ENCODE measurements at places on chromosomes 16 and 17.

DNA sequence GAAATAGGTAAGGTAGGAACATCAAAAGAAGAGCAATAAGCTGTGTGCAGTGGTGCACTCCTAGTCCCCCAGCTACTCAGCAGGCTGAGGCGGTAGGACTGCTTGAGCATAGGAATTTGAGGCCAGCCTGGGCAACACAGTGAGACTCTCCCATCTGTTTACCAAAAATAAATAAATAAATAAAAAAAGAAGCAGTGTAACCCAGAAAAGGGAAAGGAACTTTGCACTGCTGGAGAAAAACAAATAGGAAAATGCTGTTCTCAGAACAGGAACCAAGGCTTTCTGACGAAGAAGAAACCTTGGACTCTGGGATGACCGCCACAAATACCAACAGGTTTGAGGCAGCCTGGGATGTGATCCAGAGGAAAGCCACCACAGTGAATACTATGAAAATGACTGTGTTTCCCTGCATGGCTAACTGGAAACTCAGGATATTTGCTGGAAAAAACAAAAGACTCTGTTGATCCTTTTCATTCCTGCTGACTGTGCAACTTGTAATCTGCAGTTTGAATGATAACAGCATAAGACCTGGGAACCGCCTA, 41.2 kb downstream of the TTC19 start:
- DNase-seq, result no peak

DNA sequence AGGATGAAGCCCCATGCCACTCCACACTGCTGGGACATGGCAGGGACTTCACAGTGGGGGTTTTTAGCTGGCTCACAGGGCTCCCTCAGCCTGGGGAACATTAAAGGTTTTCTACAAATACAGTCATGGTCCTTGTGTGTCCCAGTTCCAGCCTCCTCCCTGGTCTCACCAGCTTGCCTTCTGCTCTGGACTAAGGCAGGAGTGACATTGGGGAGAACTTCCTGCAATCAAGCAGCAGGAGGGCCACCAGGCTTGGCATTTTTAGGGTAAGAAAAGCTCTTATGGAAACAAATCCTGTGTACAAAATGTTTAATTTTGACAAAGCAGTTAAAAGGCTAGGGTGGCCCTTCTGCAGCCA, 1.9 kb downstream of the PARD6A start:
- DNase-seq, result no peak

DNA sequence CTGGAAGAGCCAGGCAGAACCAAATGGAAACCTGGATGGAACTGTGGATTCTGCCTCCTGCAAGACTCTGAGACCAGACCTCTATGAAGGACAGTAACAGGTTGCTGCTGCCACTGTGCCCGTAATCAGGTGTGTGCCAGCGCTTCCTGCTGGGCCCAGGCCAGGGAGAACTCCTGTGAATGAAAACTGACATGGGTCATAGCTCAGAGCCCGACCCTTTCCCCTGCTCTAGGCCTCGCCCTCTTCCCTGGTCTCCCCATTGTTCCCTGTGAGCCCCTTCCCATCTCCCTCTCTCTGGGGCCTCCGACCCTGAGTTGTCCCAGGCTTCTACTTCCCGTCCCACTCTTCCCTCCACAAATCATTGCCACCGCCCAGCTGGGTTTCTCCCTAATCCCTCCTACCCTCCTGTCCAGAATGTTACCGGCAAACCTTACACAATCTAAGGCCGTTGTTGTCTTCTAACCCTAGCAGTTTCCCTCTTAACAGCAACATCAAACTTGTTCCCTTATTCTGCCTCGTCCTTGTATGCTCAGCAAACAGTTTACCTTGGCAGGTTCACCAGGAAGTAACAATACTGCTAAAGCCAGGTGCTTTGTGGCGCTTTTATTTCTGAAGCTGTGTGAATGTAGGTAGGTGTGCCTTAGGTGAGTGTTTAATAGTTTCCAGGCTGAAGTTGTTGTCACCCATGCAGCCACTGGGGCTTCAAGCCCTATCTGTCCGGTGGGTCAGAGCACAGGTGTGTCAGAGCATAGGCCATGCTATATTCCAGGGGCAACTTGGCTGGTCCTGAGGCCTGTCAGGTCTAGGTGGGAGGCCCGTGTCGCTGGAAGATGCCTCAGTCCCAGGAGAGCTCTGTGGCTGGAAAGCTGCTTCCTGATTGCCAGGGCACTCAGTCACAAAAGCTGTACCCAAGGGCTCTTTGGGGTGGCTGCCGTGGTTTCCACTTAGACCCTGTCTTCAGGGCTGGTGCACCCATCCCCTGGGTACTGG, 32.0 kb downstream of the SMPD3 start:
- no peak for DNase-seq

DNA sequence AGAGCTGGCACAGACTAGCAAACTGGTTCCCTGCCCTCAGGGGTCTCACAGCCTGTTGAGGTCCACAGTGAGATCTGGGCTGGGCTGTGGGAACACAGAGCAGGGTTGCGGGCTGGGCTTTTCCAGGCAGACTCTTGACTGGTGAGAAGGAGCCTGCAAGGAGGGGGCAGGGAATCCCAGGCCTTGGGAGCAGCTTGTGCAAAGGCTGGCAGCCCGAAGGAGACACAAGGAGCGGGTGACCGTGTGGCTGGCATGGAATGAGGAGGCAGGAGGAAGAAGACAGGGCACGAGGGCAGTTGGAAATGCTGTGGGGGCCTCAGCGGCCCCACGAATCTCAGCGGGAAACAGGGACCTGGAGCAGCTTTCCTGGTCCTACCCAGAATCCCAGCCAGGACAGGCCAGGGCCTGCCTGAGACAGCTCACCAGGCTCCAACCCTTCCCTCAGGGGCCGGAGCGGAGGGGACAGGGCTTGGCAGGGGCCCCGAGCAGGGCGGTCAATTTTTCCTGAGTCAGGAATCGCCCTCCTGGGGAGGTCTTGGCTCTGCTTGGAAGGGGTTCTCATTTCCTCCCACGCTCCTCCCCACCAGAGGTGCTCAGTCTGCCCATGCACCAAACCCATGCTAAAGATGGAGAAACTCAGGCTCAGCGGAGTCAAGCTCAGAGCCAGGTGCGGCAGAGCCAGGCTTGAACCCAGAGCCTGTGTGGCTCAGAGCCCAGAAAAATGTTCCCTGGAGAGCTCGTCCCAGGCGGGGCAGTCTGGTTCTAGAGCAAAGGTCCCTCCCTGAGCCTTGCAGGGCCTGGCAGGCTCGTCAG, 9.2 kb upstream of the SNN start:
- DNase-seq, result no peak

DNA sequence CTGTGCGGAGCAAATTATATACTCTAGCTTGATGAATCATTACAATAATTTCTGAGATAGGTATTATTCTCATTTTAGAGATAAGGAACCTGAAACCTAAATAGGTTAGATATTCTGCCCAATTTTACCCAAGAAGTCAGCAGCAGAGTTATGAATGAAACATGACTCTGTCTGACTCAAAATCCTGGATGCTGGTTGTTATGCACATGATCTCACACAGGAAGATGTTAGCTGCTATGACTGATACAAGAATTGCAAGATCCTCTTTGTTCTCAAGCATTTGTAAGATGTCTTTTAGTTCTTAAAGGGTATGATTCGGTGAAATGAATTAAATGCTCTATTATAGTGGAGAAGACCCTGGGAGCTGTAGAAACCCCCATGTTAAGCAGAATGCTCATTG, 447.8 kb downstream of the KIF2B start:
- no peak for DNase-seq

DNA sequence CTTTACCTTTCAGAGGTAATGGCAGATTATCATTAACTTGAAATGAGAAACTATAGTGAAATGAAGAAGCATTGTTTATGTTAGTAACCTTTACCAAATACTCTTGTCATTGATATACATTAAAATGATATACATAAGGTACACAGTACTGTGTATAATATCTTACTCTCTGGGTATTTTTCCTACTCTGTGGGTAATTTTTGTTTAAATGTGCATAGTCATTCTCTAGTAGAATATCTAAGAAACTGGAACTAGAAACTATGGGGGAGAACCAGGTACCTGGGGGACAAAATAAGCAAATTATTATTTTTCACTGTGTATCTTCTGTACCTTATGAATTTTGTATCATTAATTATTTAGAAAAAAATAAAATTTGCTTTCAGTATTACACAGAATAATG, 20.6 kb upstream of the PHAF1 start:
- DNase-seq, result no peak

- no peak for DNase-seq
These were observed 6.4 kb downstream of the PFAS start for GRCh38 chr17:8255499-8255898.

DNA sequence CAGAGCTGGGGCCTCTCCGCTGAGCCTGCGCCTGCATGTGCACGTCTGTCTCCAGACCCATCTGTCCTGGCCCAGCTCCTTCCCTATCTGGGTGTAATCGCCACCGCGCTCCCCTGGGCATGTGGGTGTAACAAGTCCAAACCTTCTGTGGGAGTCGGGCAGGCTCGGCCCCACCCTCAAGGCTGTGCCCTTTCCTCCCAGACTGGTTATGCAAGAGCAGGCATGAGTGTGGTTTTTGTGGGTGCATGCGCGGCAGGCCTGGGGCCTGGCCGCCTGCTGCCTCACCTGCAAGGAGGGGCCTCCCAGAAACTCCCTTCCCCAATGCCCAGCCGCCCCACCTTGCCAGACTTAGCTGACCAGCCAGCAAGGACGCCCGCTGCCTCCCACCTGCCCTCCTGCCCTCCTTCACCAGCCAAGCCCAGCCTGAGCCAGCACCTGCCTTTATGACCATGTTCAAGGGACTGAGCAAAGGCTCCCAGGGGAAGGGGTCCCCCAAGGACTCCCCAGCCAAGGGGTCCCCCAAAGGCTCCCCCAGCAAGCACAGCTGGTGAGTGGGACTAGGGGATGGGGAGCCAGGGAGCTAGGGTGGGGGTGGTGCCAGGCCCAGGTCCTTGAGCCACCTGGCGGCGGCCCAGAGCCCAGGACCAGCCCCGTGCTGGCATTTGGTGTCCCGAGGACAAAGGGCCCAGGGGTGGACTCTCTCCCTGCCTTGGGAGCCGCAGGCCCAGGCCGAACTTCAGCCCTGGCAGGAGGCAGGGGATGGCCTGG, at the start of gene EVPLL:
Gene EVPLL (plus strand): TSS at position 342 of the 768 bp plus-strand sequence. CDS start 3,160 bp downstream, outside the sequence.
- DNase-seq, result no peak

DNA sequence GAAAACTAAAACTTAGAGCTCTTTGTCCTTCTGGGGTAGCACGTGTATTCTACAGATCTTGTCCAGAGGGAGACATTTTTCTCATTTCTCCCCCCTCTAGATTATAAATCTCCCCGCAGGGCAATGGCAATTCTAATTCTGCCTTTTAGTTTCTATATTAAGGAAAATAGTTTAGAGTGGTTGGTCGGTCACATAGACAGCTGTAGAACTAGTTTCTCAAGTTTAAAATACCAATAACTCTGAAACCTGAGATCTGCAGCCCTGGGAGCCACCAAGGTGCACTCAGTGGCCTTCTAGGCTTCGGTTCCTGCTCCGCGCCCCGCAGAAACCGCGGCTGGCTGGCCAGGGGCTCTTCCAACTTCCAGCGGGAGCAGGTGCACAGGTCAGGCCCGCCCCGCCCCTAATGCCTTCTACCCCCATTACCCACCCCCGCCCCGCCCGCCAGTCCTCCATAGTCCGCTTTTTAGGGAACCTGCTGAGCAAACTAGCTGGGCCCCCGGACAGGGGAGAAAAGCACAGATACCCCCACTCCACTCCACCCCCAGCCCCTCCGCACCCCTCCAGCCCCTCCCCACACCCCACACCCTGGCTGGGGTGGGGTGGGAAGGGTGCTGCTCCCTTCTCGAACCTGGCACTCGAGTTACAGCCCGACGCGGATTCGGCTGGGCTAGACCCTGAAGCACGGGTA, 431 bp downstream of the SLFN11 start:
- DNase-seq, result no peak

- DNase-seq, result no peak
These were observed 39.8 kb upstream of the MMP2 start for GRCh38 chr16:55439101-55439690.

DNA sequence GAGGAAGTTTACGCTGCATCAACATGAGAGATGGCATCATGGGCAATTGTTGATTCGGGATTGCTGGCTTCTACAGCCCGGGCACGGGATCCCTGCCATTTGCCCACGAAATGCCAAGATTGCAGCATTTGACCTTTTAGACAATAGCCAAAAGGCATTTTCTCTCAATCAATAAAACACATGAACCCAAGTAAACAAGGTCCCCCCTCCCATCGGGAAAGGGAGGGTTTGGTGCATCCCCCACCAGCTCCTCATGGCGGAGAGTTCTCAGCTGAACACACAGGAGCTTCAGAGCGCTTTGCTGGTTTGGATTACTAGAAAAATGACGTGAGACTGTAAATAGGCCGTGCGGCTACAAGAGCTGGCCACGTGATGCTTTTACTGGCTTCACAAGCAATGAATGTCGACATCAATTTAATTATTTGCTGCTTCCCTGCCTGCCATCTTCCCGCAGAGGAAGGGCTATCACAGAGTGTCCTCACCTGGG, 147.6 kb downstream of the C16orf95 start:
- no peak for DNase-seq

DNA sequence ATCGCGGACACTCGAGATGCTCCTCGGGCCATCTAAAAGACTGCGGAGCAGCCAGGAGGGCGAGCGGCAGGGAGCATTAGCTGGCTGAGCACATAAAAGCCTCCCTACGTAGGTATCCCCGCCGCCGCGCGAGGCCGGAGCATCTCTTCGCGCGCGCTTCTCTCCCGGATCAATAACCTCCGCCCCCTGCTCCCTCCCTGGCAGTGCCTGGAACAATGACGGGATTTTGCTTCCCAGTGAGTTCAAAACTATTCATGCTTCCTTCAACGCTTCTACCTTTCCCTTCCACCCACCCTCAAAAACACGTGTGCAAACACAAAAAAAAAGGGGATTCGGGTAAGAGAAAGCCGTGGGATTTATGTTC, 984 bp downstream of the CENPV start:
- no peak for DNase-seq

- no peak for DNase-seq
These were observed 21.0 kb upstream of the G6PC1 start for GRCh38 chr17:42879596-42879985.

DNA sequence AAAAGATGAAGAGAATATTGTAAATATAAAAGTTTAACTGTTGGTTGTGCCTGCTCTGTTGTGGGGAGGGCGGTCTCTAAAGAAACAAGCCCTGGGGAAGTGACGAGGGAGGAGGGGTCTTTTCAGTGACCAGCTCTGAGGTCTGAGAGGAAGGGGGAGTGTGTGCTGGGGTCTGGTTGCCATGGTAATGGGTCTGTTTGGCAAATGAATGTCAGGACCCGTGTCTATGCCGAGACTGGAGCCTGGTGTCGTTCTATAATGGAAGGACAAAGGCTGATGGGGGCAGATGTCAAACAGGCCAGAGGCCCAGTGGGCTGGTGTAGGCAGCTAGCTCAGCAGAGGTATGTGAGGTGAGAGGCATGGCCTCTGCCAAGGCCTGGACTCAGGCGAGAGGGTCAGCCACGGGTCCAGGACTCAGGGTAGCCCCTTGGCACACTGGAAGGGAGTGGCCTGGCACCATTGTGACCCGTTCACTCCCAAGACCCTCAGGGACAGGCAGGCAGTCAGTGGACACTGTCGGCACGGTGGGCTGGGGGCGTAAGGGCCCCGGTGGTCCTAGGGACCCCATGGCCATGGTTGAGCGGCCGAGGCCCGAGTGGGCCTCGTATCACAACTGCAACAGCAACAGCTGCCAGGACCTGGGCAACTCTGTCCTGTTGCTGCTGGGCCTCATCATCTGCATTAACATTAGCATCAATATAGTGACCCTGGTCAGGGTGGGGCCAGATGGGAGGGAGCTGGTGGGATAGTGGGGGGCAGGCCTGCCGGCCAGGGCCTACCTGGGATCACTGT, at the start of gene SPEM1:
Gene SPEM1 (plus strand): TSS at position 506 of the 792 bp plus-strand sequence. CDS start 61 bp downstream, at position 567.
- DNase-seq, result no peak

All from stimulated activated CD8-positive, alpha-beta memory T cell treated with anti-CD3 and anti-CD28 coated beads, Interleukin-7, amount 100 ng/mL, for 24 hours (primary cell).